ENCODE measurements at places on chromosomes 11 and 22.

DNA sequence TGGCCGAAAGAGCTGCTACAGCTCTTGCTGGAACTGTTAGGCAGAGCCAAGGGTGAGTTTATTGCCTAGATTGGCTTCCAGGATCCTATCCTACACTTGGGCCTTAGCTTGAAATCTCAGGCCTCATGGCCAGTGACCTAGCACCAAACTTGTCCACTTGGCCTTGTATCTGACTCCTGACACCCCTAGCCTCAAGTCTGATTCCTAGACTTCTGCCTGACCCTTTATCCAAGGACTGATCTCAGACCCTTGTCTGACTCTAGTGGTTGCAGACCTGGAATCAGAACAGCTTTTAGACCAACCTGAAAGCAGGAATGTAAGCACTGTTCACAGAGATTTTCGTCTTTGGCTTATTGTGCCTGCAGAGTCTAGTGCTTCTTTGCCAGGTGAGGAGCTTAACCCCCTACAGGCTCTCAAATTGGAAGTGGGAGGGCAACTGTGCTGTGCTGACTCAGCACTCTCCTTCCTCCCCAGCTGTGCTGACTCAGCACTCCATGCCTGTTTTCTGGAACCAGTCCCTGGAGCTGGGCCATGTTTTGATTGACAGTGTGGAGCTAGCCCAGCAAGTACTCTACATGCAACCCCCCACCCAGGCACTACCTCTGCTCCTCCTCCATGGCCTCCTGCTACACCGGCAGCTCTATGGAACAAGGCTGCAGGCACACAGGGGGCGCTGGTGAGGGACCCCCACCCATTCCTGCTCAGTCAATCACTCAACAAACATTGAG lies 35.1 kb downstream of the RRP8 start:
- DNase-seq: peak; percentile 45

GRCh38 chr11:123454060-123454651 lies 24.1 kb downstream of the GRAMD1B start:
- peak; percentile 20 for DNase-seq

GRCh38 chr22:36417281-36417686 lies 29.5 kb upstream of the MYH9 start:
- no peak for DNase-seq

GRCh38 chr22:41459431-41459830 lies 9.1 kb downstream of the PHF5A start:
- DNase-seq: no peak

DNA sequence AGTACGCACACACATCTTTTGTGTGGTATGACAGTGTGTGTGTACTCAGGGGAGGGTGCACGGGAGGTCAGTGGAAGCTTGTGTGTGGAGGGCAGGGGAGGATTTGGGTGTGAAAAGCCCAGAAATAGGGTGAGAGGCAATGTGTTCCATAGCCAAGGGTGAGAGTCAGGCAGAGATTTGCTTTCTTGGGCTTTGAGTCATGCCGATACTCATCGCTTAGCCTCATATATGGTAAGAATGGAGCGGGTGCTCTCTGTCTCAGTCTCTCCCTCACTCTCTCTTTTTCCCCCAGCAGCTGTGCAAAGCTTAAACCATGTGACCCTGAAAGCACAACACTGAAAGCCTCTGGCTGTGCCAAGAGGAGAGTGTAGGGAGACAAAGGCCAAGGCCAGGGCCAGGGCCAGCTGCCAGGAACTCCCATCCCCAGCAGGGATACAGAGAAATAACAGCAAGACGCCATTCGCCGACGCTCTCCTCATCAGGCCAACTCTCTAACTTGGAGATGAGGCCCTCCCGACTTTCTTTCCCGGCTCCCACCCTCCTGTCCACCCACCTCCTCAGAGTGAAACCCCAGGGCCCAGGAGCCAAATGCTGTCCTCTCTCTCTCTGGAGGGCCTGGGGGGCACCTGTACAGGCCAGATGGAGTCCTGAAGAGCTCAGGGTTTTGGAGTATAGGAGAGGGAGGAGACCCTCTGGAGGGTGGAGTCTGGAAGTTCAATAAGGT lies 20.3 kb upstream of the MICAL3 start:
- DNase-seq: no peak

- DNase-seq: peak; percentile 52
Observed at GRCh38 chr11:2812371-2812991, 73.1 kb downstream of the CDKN1C start.

GRCh38 chr11:116537121-116537520 lies 235.7 kb downstream of the BUD13 start:
- DNase-seq: no peak

DNA sequence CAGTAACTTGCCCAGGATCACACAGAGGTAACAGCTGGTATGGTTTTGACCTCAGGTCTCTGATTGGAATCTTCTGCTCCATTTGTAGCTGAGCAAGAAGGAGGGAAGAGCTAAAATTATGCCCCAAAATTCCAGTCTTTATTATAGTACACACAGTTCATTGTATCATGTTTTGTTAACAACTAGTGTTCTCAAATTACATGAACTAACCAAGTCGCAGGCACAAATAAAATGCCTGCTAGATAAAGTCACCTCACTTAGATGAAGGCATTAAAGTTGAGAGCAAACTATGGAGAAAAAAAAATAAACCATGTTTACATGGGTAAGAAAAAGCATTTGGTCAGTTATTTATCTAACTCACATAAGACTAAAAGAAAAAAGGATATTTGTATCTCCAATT lies 58.8 kb downstream of the PDGFD start:
- no peak for DNase-seq

GRCh38 chr11:16382638-16383380 lies 26.5 kb upstream of the SOX6 start:
- DNase-seq: no peak

GRCh38 chr11:101860696-101861427 lies 53.9 kb upstream of the CEP126 start:
- DNase-seq: peak; percentile 67

GRCh38 chr11:98277251-98277912 lies 743.4 kb upstream of the CNTN5 start:
- no peak for DNase-seq

DNA sequence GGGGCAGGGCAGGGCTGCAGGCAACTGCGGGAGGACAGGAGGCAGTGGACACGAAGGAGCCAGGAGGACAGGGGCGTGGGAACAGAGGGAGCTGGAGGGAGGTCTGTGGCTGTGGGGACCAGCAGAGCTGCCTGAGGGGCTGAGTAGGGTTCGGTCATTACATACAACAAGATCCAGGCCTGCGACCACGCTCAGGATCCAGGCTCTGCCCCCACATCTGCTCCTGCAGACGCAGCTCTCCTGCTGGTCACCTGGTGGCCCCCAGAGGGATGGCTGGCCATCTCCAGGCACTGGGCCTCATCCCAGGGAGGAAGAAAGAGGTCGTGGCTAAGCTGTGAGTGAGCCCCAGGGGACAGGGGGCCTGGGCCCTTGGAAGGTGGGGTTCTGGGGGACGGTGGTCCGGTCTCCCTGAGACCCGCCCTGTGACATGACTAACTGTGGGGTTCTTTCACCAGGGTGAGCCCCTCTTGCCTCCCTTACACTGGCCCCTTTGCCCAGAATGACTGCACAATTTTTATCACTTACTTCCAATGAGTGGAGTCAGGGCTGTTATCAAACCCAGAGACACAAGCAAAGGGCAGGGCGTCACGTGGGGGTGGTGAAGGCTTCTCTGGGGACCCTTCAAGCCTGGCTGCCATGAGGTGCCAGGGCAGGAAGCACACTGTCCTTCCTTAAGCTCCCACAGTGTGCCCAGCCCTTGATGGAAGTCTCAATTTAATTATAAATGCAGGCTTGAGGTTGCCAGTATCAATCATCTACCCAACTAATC lies 6.7 kb upstream of the APOBEC3A start:
- DNase-seq: no peak

DNA sequence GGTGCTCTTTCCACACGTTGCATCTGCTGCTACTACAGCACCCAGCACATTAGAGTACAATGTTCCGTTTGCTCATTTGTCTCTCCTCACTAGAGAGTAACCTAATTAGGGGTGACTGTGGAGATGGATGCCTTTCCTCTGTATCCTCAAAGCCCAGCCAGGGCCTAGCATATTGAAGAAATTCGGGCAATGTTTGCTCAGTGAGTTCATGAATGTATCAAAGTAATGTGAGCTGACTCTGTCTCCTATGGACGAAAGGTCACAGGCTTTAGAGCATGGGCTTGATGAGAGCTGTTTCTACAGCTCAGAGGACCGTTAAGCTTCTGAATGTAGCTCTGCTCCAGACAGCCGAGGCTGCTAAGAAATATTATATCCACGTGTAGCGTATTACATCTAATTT lies 67.5 kb downstream of the C11orf58 start:
- DNase-seq: no peak

DNA sequence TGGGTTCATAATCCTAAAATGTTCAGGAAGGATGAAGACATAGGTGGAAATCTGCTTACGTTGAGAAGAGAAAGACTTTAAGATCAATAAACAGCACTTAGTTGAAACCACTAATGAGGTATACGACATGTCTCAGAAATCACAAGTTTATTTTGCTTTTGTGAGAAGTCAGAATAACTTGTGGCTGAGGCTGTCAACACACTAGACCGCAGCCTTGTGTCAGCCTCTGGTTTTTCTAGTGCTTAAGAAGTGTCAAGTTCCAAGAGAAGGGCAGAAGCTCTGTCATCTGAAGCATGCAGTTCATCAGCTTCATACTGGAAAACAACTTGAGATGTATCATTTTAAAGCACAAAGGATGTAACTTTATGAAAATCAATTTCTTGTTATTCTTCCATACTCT lies 420.9 kb downstream of the METTL15 start:
- no peak for DNase-seq

- DNase-seq: no peak
Observed at GRCh38 chr22:33880986-33881385, 39.3 kb downstream of the LARGE1 start.
